Fibroblast of the aortic adventitia (primary cell): ENCODE measurements at places on chromosomes 4 and X. TPM values are rescaled to one million over a fixed set of nuclear protein-coding genes. Genes with fewer than 3 reads are reported as not detected.

- DNase-seq: no peak
Observed at GRCh38 chrX:9087271-9088040, 53.5 kb upstream of the FAM9B start.

The MEPE gene
- not detected in 2 replicates for total RNA-seq

DNA sequence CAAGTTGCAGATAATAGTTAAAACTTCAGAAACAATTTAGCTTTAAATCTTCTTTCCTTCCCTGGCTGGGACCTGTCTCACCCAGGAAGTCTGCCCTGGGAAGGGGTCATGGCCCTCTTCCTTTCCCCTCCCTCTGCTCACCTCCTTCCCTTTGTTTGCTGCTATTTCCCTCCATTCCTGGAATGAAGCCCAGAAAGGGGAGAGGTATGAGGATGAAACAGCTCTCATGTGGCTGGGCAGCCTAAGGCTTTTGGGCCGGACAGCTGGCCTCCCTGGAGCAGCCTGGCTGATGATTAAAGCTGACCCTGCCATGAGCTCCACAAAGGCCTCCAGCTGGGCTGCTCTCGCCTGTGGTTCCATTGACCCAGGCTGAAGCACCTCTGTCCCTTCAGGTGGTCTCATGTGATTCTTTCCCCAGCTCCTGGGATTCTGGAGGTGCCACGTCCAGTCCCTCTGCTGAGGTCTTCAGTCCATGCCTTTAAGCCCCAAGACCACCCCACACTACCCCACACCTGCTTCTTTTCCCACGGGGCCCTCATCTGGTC is 202.1 kb downstream of the PTTG2 start:
- peak; percentile 89 for DNase-seq

DNA sequence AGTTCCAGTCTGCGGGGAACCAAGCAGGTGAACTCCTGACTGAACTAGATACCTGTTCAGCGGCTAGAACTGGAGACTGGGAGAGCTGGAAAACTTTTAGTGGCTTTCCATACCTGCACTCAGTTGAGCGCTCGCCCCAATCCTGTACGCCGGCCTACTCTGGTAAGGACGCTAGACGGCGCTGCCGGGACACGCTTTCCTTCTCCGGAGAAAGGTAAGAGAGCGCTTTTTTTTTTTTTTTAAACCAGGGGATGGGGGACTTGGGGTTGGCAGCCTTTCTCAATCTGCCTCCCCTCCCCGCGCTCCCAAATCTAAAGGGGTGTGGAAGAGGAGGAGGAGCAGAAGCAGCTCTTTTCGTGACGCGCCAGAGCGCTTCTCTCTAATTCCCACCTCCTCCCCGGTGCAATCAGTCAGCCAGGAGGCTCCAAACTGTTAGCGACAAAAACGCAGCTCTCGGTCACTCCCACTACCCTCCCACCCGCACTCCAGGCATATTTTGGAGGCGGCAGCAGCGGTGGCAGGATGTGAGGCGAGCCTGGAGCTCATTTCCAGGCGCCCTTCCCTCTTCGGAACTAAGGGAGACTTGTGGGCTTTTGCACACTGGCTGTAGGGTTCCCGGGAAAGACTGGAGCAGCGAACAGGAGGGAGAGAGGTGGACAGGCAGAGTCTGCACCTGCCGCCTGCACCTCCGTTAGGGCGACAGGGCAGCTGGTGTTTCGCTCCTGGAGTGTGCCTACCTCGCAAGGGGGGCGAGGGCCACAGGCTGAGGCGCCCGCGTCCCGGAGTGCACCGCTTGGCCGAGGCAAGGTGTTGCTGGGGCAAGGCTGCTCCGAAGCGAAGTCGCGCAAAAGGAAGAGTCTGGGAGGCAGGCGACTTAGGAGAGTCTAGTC is at the start of gene IL1RAPL2:
Gene IL1RAPL2 (plus strand): TSS at position 409 of the 890 bp plus-strand sequence.
- no peak for DNase-seq

The FGA gene
- total RNA-seq: not detected in 2 replicates

The TMEM35A gene
- 2.5 and 14.4 TPM in 2 replicates for total RNA-seq

The GAGE12E gene
- total RNA-seq: not detected in 2 replicates
